ENCODE measurements at places on chromosomes 11 and 22.

DNA sequence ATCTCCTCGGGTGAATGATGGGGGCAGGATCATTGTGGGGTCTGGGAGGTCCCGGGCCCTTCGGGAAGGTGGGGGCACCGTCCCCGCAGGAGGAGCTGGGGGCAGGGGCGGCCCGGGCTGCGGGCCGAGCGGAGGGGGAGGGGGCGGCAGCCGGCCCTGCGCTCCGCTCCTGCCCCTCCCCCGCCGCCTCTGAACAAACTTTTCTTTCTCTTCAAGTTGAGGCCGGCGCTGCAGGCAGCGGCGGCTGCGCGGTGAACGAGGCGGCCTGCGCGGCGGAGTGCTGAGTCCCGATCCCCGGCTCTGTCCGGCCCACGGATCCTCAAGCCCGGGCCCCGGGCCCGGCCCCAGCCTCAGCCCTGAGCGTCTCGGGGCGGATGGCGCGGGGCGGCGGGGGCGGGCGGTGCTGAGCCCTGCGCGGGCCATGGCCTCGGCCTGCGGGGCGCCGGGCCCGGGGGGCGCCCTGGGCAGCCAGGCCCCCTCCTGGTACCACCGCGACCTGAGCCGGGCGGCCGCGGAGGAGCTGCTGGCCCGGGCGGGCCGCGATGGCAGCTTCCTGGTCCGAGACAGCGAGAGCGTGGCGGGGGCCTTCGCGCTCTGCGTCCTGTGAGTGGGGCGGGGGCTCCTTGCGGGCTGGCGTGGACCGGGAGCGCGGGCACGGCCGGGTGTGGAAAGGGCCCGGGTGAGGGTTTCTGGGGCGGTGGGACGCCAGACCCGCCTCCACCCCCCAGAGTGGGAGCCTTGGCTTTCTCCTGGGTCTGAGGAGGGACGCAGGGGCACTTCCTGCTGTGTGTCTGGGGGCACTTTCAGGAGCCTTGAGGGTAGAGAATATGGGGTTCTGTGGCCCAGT, at the start of gene INPPL1:
Gene INPPL1, plus strand, starts transcription at position 204 of the 847 bp plus-strand sequence. Its CDS starts 218 bp downstream, at position 422.
- DNase-seq: no peak

GRCh38 chr11:112962579-112963367, 1.6 kb downstream of the NCAM1 start:
- DNase-seq: no peak

- DNase-seq: peak; percentile 42
Observed at GRCh38 chr11:28529540-28530410, 421.6 kb downstream of the METTL15 start.

GRCh38 chr11:122724520-122724919, 69.0 kb downstream of the UBASH3B start:
- DNase-seq: no peak

DNA sequence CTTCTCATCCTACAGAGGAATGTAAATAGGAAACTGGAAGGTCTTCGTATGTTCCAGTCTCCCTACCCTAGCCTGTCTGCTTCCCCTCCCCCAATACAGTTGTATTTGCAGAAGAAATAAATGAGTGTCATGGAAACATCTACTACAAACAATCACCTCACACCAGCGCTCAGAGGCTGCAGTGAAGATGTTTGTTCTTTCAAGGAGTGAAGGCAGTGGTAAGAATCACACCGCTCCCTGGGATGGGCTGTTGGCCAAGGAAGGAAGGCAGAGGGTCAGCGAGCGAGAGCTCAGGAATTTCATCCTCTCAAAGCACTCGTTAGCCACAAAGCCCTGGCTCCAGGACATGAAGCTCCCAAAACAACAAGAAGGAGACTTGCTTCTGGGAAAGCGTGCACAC, 1.1 kb upstream of the IGSF9B start:
- no peak for DNase-seq

GRCh38 chr11:77487790-77488189, 13.9 kb upstream of the PAK1 start:
- DNase-seq: no peak

DNA sequence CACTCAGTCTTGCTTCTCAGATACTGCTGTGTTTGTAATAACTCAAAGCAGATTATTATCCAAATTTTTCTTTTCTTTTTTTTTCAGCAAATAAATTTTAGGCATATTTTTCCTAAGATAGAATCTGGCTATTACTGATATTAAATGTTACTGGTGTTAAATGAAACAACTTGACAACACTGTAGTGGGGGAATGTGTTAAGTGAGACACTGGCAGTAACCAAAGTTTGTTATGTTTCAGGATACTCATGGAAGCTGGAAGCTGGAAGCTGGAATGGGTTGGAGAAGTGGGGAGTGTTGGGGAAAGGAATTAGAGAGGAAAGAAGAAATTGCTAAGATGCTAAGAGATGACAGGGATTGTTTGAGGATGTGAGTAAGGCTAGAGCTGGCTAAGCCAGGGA, 24.9 kb downstream of the PGR start:
- no peak for DNase-seq

DNA sequence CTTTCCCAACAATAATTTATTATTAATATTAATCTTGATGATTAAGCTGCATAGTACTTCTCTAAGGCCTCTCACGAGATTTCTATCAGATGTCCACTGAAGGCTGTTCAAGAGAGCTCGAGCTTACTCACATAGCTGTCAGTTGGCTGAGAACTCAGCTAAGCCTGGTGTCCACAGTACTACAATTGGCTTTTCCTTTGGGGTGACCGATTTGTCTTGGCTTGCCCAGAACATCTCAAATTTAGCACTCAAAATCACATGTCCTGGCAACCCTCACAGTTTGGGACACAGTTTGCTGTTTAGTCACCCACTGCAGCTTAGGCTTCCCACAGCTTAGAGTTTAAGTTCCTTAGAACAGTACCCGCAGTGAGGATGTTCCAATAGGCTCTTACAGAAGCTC, 96.5 kb downstream of the LUZP2 start:
- no peak for DNase-seq

DNA sequence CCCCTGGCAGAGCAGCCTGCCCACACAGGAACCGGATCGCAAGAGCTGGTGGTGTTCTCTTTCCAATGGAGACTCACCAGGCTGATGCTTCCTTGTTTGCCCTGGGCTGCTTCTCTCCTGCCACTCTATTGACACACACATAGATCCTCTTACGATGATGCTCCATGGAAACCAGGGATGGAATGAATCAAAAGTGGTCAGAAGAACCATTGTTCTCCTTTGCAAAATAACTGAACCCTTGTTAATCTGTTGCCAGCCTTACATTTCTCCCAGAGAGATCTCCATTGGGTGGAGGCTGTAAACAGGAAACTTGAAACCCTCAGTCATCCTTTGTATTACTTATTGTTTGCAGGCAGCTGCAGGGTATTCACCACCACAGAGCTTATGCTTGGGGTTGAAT, 24.6 kb upstream of the LDLRAD3 start:
- DNase-seq: no peak

- no peak for DNase-seq
Observed at GRCh38 chr11:124762105-124762623, at the start of gene ESAM. Gene ESAM, minus strand, starts transcription at chr11:124762290. Its CDS starts 136 bp downstream, at chr11:124762154.

GRCh38 chr11:45885274-45885920, at the start of gene MAPK8IP1:
Gene MAPK8IP1, plus strand, starts transcription at chr11:45885651. Its CDS starts 170 bp downstream, at chr11:45885821.
- DNase-seq: no peak

GRCh38 chr22:18115906-18116371, 5.3 kb downstream of the TUBA8 start:
- DNase-seq: no peak

DNA sequence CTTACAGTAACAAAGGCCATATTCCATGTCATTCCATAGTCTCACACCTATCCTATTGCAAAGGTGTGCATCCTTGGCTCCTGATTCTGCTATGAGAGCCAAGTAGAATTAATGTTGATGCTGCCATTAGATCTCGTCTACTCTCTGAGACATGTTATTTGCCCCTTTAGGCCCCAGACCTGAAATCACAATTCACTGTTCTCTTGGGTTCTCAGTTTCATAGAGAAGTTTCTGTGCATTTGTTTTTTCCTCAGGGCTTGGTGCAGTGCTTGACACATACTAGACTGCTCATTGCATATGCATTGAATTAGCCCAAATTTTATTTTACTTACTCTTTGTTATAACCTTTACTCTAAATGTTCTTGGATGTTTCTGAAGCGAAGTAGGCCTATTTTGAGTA, 265.7 kb downstream of the JRKL start:
- no peak for DNase-seq

DNA sequence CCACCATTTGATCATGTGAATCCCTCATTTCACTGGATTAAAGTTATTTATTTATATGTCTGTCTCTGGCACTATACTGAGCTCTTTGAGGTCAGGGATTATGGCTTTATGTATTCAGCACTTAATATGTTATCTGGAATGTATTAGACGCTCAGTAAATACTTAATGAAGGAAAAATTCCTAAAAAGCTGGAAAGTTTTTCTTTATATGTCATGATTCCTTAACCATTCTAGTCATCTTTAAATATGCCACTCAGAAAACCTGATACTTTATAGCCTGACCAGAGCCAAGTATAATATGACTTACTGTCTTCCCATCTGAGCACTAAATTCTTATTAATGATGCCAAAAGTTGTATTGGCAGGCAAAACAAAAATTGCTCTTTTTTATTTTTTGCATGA, 27.1 kb downstream of the RNF169 start:
- no peak for DNase-seq

- DNase-seq: no peak
Observed at GRCh38 chr11:78504181-78504580, 70.5 kb downstream of the NARS2 start.

DNA sequence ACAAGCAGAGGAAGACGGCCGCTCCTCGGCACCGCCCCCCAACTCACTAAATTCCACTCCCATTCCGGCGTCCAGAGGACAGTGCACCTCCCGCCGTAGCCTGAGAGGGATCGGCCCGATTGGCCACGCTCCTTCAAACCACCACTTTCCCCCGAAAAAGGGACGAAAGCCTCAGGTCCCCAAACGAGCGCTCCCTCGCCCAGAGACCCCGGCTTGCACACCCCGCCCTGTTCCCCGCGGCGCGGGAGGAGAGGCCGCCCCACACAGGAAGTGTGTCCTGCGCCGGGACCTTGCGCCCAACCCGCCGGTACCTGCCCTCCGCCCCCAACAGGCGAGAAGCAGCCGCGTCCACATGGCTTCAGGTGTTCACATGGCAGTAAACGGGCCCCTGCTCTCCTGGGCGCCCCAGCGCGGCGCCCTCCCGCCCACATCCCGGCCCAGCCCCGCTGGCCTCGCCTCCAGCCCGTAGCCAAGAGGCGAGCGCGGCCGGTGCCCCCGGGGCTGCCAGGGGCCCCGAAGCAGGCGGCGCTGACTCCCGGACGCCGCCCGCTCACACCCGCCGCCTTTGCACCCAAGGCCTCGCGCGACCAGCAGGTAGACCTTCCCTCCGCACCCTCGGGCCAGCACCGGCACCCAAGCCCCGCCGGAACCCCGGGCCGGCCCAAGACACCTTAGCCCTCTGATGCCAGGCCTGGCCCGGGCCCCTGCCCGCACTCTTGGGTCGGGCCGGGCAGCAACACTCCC, 849 bp downstream of the TCF20 start:
- DNase-seq: no peak

All from SK-N-MC (cell line).